CD4-positive, alpha-beta T cell treated with Interleukin-2 at 100 ng/mL for 4 hours (primary cell): ENCODE measurements at places on chromosomes 2 and 18.

DNA sequence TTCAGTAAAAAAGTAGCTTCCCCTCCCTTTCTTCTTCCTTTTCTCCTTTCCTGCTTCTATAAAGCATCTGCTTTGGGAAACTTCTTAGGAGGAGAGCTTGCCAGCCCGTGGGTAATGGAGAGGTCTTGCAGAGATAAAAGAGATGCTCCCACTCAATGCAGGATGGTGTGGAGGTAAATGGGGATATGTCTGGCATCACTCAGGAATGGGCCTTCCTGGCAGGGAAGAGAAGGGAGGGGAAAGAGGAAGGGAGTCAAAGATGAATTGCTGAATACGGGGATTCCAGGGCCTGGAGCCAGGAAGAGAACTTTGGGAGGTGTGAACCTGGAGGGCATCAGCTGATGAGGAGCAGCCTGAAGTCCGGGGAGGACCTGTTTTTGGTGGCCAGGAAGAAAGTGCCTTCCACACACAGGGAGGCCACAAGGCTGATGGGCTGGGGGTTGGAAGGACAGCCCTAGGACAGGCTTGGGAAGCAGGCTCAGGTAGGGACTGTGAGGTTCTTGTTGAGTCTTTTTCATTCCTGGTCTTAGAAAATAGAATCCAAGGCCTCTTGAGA lies 25.2 kb downstream of the IL1B start:
- no peak for DNase-seq

GRCh38 chr2:206378835-206379234 lies 64.5 kb upstream of the ADAM23 start:
- DNase-seq = no peak

DNA sequence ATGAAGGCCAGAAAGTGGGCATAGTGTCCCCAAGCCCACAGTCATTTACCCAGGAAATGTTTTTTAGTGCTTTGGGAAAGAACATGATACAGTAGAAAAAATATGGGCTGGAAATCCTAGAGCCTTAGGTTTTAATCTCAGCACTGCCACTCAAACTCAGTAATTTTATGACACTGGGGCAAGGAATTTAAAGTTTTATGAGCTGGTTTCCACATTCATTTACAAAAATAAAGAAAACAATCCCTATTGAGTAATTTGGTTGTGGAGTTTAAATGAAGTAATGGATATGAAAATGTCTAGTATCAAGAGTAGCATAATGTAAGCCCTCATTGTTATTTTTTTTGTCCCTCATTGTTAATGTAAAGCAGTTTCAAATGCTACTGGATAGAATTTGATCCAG lies 51.5 kb upstream of the FRZB start:
- no peak for DNase-seq

- no peak for DNase-seq
These were observed 156.8 kb downstream of the STK39 start for GRCh38 chr2:168090366-168091135.

DNA sequence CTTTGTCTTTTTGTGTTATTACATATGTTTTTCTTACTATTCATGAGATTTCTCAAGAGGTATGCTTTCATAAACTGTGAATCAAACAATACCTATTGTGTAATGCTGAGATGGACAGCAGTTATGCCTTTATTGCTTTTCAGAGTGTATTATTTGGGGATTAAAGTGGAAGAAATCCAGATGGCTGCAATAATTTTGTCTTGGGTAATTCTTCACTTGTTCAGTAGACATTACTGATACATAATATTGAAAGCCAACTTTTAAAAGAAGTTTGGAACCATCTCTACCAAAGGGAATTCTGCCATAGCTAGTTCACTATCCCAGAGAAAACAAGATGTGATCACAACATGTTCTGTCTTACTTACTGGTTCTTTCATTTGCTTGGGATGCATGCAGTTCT lies 253.4 kb upstream of the ZSWIM2 start:
- no peak for DNase-seq

DNA sequence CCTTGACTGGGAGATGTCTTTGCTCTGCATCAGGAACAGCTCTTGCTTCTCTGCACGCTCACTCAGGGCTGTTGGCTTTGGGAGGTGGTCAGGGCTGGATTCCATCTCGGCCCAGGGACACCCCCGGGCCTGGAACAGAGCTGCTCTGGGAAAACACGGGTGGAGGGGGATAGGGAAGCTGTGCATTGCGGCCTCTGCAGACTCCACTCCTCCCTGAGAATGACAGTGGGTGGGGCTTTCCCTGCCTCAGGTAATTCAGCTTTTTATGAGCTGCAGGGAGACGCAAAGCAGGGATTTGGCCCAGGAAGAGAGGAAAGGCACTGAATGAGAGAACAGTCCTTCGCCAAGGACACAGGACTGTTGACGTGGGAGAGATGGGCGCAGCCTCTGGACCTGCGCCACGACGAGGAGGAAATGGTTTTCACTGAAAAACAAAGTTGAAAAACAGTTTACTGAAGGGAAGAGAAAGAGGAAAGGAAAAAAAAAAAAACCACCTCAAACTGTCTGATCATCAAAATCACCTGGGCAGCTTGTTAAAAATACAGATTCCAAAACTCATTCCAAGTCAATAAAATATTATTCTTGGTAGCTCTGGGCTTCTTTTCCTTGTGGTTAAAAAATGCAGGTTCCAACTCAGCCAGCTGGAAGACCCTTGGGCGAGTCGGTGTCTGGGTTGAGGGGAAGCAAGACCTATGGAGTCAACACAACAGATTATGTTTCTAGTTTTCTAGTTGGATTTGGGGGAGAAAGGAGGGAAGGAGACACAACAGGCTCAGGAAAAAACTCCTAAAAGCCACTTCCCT lies 194.0 kb downstream of the ZFP36L2 start:
- no peak for DNase-seq

DNA sequence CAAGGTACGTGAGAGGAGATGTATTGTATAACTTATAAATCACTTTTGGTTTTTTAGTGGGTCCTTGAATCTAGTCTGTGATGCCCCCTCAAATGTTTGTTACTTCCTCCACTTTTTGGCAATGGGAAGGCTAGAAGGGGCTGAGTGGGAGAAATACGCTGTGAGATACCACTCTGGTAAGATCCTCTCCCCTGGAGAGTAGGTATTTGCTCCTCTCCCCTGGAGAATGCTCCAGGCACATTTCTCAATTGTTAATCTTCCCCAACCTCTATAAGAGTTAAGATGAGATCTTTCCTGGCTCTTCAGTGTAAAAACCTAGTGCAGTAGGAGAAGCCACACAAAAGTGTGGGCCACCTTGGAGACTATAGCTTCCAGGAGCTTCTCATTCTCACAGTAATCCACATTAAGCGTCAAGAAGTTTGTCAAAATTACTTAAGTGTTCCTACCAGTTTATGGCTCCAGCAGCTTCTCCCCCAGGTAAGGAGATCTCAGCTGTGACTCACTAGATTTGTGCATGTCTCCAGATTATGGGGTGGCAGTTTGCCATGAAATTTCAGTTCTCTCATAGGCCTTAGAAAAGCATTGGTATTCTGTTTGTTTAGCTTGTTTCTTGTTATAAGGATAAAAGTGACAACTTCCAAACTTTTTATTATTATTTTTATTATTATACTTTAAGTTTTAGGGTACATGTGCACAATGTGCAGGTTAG lies 182.6 kb downstream of the FSIP2 start:
- DNase-seq = no peak

DNA sequence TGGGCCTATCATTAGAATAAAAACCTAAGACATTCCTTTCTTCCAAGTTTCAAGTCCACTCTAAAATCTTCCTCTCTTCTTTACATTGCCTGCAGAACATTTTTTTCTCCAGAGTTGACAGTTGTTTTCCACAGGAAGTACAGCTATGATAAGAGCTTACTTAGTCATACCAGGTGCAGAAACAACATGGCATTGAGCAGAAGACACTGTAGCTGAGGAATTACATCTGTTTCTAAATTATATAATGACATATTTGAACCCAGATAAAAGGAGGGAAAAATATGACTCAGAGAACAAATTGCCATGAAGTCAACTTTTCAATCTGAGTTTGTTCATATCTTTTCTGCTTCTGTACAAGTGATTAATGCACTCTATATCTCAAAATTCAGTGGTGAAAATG lies 30.2 kb downstream of the CMPK2 start:
- no peak for DNase-seq

GRCh38 chr2:10661846-10662245 lies 27.9 kb downstream of the NOL10 start:
- DNase-seq = no peak

- DNase-seq = no peak
These were observed 1220.4 kb upstream of the ZEB2 start for GRCh38 chr2:145740302-145740701.

GRCh38 chr2:214451516-214452275 lies 40.8 kb downstream of the VWC2L start:
- no peak for DNase-seq

GRCh38 chr2:11833601-11834000 lies 87.2 kb downstream of the LPIN1 start:
- DNase-seq = no peak

DNA sequence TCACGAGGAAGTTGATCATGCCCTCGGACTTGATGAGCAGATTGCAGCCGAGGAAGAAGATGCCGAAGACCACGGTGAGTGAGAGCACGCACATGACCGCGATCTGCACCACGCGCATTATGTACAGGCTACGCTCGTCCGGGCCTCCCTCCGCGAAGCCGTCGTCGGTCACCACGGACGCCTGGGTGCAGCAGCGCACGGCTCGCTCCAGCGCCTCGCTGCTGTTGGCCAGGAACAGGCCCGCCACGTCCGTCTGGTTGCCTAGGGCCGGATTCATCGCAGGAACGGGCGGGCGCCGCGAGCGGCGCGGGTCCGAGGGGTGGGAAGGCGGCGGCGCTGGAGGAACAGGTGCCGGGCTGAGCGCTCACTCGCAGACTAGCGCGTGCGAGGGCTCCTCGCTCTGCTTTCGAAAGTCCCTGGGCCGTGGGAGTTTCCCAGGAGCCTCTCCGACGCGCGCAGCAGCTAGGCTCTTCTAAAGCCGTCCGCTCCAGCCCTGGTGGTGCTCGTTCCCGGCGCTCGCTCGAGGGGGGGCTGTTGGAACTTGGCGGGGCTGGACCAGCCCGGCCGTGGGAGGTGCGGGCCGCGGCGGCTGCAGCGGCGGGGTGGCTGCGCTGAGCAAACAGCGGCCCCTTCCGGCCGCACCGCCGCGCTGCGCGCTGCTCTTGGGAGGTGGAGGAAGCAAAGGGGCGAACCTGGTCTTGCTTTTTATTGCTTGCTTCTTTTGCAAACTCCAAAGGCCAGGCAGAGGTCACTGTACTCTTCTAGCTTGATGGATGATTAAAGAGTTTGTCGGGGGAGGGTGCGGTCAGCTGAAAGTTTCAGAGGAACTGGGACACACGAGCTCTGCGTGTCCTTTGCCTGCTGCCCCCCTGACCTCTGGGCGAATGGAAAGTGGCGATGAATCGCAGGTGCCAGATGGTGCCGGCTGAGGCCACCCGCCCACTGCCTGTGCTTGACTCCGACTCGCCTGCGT lies at the start of gene RPRM:
Gene RPRM, minus strand, starts transcription at position 474 of the 973 bp plus-strand sequence. Its CDS starts 197 bp downstream, at position 277.
- peak; percentile 52 for DNase-seq

DNA sequence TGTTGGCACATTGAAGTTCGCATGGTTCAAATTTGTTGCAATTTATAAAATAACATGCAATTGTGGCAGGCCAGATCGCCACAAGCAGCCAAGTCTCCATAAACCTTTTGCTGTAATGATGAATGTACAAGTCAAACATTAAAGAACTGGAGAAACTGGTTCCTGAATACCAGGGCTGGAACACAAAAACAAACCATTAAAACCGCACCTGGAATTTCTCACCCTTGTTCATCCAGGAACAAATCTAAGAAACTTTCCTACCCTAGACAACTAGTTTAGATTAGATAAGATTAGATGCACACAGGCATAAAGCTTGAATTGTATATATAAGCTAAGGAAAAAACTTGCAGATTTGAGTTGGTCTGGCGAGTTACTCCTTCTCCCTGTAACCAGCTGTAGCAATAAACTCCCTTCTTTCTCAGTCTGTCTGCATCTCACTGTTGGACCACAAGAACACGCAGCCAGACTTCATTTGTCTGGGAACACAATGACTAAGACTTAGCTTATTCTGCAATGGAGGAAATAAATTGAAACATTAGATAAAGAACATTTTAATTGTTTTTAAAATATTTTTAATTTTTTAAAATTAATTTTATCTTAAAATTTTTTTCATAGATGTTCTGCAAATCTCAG lies 1835.5 kb upstream of the LRRTM1 start:
- DNase-seq = no peak

DNA sequence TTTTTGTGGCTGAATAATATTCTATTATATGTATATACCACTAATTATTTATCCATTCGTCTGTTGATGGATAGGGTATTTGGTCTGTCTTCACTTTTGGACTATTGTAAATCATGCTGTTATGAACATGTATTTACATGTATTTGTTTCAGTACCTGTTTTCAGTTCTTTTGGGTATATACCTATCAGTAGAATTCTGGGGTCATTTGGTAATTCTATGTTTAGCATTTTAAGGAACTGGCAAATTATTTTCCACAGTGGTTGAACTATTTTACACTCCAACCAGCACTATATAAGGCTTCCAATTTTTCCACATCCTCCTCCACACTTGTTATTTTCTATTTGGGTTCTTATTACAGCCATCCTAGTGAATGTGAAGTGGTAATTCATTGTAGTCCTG lies 12.4 kb upstream of the TANK start:
- no peak for DNase-seq

DNA sequence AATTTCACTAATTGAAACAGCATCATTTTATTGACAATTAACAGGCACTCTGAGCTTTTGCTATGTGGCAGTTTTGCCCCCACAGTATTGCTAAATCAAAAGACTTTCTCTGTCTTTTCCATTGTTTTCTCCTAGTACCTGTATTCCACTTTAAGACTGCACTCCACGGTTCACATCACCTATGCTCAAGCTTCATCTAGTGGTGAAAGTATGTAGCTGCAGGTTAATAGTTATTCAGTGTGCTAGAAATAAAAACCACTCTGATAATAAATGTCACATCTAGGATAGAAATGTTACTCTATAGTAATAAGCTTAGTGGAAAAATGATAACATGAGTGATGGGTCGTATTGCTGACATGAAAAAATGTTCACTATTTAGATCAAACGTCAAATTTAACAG lies 24.6 kb downstream of the ARL6IP6 start:
- DNase-seq = peak; percentile 17

GRCh38 chr18:3970929-3971328 lies 484.2 kb downstream of the DLGAP1 start:
- DNase-seq = no peak
